ENCODE measurements at places on chromosomes 5 and 9.

DNA sequence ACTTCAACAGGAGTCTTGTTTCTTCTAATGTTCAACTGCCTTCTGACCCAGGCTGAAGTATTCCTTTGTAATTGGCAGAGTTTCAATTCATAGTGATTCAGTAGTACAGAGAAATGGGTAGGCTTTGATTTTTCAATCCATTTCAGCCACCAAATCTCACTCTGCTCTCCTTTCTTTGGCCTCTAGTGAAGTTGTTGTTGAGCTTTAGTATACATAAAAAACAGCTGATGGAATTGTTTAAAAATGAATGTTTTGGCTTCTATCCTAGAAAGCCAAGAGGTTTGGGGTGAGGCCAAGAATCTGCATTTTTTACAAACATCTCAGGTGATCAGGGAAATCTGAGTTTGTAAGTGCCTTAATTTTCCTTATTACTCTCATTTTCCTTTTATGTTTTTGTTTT, 182.9 kb upstream of the MAP1B start:
- DNase-seq, result no peak

GRCh38 chr5:56984445-56984844, 32.5 kb upstream of the MIER3 start:
- DNase-seq, result no peak

- no peak for DNase-seq
Measured at GRCh38 chr5:131593921-131594320, 41.1 kb downstream of the RAPGEF6 start.

- DNase-seq, result no peak
Measured at GRCh38 chr5:32780508-32780919, 69.4 kb downstream of the NPR3 start.

DNA sequence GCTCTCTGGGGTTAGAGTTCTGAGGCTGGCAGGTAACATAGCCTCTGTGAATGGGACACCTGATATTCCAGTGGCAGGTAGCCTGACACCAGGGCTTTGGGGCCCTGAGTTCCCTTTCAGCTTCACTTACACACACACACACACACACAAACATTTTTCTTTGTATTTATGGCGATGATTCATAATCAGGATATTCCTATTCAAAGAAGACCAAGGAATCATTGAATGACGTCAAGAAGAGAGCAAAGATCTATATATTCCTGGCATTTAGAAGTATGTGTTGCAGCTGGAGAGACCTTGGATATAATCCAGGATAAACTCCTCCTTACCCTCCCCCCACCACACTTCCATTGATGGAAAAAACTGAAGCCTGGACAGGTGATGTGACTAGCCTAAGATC, 7.9 kb upstream of the ENTREP1 start:
- DNase-seq, result peak; percentile 42

DNA sequence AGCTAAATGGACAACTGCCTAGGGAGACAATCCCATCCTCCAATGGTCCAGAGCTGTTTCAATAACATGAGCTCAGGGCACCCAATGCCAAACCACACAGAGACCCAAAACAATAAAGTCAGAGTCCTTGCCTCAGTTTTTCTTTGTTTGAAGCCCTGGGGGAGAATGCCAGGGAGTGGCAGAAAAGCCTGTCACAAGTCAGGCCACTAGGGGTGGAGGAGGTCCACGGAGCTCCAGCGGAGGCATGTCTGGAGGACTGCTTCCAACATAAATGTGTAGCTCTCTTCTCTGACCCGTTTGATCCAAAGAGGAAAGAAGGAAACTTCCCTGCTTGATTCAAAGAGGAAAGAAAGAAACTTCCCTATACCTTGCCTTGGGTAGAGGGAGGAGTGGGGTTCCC, 175.3 kb downstream of the HSPA4 start:
- DNase-seq, result no peak

DNA sequence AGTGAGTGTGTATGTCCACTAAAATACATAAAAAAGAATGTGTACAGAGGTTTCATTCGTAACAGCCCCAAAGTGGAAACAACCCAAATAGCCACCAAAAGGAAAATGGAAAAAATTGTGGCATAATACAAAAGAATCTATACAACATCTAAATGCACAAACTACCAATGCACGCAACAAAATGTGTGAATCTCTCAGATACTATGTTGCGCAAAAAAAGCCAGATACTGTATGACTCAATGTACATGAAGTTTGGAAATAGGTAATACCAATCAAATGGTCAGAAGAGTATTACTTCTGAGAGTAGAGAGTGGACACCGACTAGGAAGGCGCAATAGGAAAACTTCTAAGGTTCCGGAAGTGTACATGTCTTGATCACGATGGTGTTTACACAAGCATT, 2.4 kb downstream of the XPA start:
- DNase-seq, result no peak

- DNase-seq, result no peak
Measured at GRCh38 chr9:129030191-129030590, 2.1 kb upstream of the SH3GLB2 start.

GRCh38 chr5:117461403-117461802, 886.8 kb upstream of the SEMA6A start:
- DNase-seq, result no peak

DNA sequence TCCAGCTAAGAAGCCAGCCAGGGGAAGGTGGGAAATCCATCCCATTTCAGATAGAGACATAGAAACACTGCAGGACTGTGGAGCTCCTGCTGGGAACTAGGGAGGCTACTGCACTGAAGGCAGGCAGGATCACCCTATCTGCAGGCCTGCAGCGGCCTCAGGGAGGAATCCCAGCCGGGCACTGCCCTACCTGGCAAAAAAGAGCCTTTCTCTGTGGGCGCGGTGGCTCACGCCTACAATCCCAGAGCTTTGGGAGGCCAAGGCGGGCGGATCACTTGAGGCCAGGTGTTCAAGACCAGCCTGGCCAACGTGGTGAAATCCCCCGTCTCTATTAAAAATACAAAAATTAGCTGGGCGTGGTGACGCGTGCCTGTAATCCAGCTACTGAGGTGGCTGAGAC, 71.4 kb upstream of the PHYKPL start:
- no peak for DNase-seq

DNA sequence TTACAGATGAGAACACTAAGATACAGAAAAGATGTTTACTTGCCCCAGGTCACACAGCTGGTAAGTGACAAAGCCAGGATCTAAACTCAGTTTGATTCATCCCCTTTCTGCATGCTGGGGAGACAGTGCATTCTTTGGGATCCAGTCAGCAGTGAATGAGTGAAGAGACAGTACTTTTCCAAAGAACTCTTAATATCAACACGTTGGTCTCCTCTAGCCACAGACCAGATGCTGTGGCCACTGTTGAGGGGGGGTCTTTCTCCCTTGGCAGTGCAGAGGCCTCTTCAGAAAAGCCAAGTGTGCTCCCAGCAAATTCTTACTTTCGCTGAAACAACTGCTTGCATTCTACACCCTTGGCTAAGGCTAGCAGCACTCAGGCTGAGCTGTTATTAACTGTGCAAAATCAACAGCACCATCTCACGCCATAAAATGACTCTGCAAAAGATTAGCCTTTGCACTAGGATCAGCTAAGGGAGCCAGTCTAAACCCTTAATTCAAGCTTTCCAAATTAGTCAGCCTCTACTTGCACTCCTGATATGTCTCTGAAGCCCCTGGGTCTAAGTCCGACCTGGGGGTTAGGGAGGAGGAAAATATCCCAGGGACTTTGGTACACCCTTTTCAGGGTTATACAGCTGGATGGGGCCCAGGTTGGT, 4.8 kb upstream of the TMEM171 start:
- DNase-seq, result no peak

DNA sequence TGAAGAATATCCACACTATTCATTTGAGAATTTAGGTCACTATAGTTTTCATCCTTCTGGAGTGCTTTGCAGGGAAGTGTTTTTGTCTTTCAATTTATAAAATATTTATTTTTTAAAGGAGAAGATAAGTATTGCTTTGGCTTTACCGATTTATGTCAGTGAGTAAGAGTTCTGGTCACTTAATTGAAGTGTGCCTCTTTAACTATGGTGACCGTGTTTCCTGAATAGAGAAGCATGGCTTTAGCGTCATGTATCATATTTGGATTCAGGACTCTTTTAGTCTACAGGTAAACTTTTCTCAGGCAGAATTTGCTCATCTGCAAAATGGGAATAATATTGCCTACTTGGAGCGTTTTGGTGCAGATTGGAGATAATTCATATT, 902 bp downstream of the BDP1 start:
- DNase-seq, result peak; percentile 8

- DNase-seq, result no peak
Measured at GRCh38 chr9:16000811-16001210, 448.0 kb downstream of the CCDC171 start.

DNA sequence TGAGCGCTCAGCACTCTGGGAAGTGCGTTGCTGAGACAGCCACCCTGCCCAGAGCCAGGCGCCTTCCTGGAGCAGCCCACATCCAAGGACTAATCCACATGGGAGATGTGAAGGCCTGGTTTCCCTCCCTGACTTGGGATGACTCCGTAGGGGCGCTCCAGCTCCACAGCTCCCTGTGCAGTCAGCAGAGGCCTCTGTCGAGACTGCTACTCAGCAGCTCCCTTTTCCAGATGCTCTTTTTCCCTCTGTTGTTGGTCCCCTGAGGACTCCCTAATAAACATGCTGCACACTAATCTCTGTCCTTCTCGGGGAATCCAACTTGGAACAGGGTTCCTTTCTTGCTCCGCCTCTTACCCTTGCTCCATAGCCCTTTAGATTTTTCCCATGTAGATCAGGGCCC, 237.3 kb downstream of the ZSWIM6 start:
- DNase-seq, result no peak

GRCh38 chr5:41995193-41995592, 70.1 kb downstream of the FBXO4 start:
- no peak for DNase-seq

GRCh38 chr5:119037496-119038215, 33.2 kb upstream of the DMXL1 start:
- DNase-seq, result no peak

DNA sequence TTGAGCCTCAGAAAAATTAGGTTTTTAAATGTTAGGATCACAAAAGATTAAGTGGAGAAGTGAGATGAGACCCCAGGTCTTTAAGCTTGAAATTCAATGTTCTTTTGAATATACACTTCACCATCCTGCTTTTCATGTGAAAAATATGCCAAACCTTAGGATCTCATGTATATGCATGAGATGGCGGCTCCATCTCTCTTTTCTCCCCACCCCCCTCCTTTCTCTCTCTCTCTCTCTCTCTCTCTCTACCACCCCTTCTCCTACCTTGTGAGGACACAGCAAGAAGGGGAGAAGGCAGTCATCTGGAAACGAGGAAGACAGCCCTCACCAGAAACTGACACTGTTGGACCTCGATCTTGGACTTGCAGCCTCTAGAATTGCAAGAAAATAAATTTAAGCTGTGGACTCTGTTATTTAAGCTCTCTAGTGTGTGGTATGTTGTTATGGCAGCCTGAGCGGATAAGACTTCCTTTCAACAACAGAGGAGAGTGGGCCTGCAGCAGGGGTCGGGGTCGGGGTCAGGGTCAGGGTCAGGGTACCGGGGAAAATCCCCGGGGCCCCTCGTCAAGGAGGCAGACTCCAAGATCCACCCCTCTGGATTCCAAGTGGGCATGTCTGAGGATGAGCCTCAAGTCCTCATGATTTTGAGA, 16.4 kb upstream of the ALDH1B1 start:
- DNase-seq, result no peak

DNA sequence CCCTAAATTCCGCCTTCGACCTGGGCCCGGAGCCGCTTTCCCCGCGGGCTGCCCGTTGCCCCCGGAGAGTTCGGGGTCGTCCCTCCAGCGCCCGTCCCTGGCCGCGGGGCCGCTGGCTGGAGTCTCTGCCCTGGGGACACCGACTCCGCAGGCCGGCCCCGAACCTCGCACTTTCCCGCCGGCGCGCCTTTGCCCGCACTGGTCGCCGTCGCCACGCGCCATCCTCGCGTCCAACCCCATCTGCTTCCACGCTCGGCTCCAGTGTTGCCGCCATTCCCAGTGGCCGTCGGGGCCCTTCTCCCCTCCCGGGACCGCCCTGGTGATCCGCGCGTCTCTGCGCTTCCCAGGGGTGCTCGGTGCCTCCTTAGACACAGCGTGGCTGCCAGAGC, 11.0 kb downstream of the LHX3 start:
- DNase-seq, result no peak

GRCh38 chr5:143208781-143209510, 194.5 kb downstream of the NR3C1 start:
- no peak for DNase-seq

DNA sequence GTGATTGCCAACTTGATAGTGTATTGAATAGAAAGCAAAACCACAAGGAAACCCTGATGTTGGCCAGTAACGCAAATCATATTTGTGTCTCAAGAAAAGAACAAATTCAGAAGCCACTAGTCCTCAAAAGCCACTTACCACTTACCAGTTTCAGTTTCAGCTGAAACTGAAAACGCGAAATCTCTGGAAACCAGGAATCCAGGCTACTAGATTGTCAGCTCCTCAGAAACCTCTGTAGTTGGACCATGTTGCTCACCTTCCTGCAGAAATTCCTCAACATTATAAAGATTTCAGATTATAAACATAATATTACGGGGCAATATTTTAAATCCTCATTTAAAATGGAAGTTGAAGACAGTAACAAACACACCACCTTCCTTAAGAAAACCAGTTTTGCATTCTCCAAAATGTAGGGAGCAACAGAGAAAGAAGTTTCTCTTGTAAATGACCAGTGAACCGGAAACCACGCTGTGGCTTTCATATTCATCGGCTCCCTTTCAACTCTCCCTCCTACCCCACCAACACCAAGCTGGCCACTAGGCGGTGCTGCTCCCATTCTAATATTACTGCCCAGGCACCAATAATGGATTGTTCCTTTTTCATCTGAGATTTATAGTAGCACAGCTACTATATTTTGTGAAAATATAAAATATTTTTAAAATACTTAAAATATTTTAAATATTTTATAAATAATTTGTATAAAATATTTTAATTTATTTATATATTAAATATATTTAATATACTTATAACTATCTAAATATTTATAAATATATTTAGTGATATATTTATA, 8.7 kb upstream of the TMED7 start:
- peak; percentile 91 for DNase-seq

DNA sequence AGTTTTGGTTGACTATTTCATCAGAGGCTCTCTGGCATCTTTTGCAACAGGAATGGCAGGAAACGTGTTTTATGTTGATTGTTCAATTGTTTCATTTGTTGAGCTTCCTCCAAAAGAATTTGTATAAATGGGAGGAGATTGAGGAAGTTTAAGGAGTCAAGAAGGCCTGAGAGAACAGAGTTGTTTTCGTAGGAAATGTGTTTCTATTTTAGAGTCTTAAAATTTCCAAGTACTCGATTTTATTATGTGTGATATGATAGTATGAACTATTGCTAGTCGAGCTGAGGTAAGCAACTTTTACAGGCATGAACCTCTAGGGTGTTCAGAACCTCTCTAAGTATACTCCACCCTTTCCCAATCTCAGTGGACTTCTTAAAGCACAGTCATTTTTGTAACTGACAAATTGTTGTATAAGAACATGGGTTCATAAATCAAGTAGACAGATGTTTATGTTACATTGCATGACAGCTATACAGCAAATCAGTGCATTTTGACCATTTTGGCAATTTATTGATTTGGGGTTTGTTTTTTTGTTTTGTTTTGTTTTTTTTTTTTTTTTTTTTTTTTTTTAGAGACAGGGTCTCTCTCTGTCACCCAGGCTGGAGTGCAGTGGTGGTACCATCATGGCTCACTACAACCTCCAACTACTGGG, 47.4 kb downstream of the POLK start:
- no peak for DNase-seq

Data from SW480 (cell line).